ENCODE measurements at places on chromosomes 3 and 15.

DNA sequence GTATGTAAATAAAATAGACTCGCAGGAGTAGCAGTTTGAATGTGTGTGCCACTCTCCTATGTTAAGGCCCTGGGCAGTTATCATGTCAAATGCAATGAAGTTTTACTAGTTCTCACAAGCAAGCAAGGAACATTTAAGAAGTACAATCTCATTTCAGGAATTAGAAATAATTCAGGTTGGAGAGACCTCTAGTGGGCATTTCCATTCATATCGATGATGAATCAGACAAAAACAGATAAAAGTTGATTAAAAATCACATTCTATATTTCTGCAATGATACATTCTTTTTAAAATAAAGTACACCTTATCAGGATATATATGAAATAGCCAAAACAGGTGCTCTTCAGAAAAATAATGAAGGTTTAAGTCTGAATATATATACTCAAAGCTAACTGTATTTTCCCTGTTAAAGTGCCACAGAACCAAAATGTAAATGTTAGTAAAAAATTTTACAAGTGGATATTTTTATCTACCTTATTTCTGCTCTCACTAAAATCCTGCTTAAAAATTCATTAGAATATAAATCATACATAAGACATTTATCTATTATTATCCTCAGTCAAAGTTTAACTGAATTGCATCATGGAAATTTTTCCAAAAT, 492.4 kb upstream of the FRG2C start:
- DNase-seq: no peak

- DNase-seq: no peak
Observed at GRCh38 chr3:168081171-168081771, 14.5 kb downstream of the GOLIM4 start.

GRCh38 chr3:105555206-105555605, 188.5 kb downstream of the ALCAM start:
- no peak for DNase-seq

DNA sequence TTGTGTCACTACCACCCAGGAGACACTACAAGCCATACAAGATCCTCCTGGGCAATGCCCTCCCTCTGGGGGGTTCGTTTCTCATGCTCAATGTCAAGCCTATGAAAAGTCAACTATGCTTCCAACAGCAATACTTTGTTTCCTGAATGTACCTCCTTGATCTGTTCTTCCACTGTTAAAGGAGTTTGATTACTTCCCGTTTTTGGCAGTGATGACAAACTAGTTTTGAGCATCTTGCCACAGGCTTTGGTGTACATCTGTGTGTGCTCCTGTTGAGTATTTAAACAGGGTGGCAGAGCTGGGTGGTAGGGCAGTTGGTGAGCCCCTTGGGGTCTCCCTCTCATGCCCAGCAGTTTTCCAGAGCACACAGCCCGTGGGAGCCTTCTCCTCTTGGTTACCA, 81.4 kb downstream of the IL12A start:
- DNase-seq: no peak

DNA sequence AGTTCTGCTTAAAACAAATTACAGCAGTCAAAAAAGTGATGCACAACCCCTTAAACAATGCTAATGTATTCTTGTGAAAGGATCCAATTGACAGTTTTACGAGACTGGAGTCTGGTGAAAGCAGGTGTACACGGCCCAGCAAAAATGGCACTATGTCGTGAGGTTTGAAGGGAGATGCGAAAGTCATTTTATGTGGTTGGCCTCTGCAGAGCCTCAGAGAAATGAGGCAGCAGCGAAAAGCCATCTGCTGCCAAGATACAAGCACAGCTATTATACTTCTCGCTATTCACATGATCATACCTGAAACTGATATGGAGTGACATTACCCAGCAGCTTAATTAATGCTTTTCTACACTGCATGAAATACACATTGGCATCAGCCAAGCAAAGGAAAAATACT, 36.4 kb downstream of the MECOM start:
- no peak for DNase-seq

- peak; percentile 27 for DNase-seq
Observed at GRCh38 chr15:99407716-99408115, 156.4 kb downstream of the LRRC28 start.

- DNase-seq: no peak
Observed at GRCh38 chr3:159910991-159911663, 77.5 kb upstream of the IL12A start.

DNA sequence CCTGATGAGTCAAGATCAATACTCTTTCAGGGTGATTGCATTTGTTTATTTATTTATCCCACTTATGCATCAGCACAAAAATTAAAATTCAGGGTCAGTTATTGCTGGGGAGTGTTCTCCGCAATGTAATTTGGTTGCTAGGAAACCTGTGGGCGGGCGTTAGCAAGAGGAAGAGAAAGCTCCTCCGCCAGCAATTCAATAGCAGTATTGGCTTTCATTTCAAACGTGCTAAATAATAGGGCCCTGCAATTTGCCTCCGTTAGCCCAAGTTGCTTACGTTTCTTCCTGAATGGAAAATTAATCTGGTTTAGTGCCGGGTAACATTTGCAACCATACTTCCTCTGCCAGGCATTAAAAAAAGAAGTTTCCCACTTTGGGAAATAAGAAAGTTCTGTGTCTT, 35.5 kb upstream of the PLCL2 start:
- DNase-seq: peak; percentile 58

Data from left hindlimb (tissue), 1 donor.